ENCODE measurements at places on chromosomes 7 and 10.

- no peak for DNase-seq
- H3K4me3 ChIP-seq: no peak overlapping the region
- no peaks in the 10 kb centered on the region for H3K27me3 ChIP-seq
- H3K36me3 ChIP-seq: no peaks in the 10 kb centered on the region
- no peaks in the 10 kb centered on the region for H3K4me1 ChIP-seq
Measured at GRCh38 chr10:49270565-49270964, 28.4 kb upstream of the C10orf71 start.

GRCh38 chr7:101315336-101315735 lies 6.3 kb downstream of the IFT22 start:
- H3K4me1 ChIP-seq: no peaks in the 10 kb centered on the region
- H3K27ac ChIP-seq: no peak overlapping the region
- H3K36me3 ChIP-seq: no peaks in the 10 kb centered on the region

- peak; percentile 48 for DNase-seq
- no peaks in the 10 kb centered on the region for H3K27me3 ChIP-seq
- no peak overlapping the region for H3K27ac ChIP-seq
- H3K4me1 ChIP-seq: no peaks in the 10 kb centered on the region
- H3K4me3 ChIP-seq: no peak overlapping the region
- H3K36me3 ChIP-seq: no peaks in the 10 kb centered on the region
Measured at GRCh38 chr7:114825423-114825951, 96.4 kb upstream of the MDFIC start.

GRCh38 chr7:41992881-41993867 lies 243.8 kb downstream of the GLI3 start:
- no peaks in the 10 kb centered on the region for H3K4me1 ChIP-seq
- H3K4me3 ChIP-seq: no peak overlapping the region
- H3K27me3 ChIP-seq: no peaks in the 10 kb centered on the region
- H3K27ac ChIP-seq: no peak overlapping the region

DNA sequence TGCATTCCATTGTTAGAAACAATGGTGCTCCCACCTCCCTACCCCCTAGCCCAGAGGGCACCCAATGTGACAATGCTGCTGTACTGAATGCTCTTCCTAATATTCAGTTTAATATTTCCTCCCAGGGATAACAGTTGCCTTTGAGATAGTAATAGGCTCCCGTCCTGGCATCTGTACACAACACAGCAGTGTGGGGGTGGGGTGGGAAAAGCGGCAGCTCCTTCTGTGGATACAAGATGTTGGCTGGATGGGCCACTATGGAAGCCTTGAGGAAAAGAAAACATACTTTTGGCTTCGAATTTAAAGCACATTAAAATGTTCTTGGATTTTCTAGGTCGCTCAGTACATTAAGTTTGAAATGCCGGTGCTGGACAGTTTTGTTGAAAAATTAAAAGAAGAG lies 9.2 kb upstream of the ZNF22 start:
- H3K27ac ChIP-seq: no peak overlapping the region
- no peak for DNase-seq
- no peak overlapping the region for H3K4me3 ChIP-seq
- H3K27me3 ChIP-seq: no peaks in the 10 kb centered on the region
- H3K4me1 ChIP-seq: peaks cover 19% of the 10 kb centered on the region

DNA sequence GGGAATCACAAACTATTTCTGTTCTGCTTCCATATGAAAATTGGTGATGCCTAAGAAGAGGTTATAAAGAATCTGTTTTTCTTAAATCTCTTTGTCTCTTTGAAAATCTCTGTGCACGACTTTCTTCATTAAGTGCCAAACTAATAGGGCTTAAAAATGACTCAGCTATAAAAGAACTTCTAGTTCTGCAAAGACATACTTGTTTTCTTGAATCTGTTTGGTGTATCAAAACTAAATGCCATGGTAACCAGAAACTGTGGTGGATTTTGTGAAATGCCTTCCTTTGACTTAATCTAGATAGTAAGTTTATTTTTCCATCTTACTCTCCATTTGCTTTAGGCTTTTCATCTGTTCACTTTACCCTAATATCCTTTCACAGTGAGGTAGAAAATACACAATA lies 417.8 kb downstream of the PARD3 start:
- no peaks in the 10 kb centered on the region for H3K4me1 ChIP-seq
- no peak for DNase-seq
- no peak overlapping the region for H3K27ac ChIP-seq
- no peaks in the 10 kb centered on the region for H3K27me3 ChIP-seq
- H3K4me3 ChIP-seq: no peak overlapping the region
- H3K36me3 ChIP-seq: no peaks in the 10 kb centered on the region

GRCh38 chr7:136036336-136036735 lies 59.2 kb upstream of the MTPN start:
- H3K27ac ChIP-seq: no peak overlapping the region
- H3K27me3 ChIP-seq: no peaks in the 10 kb centered on the region
- H3K36me3 ChIP-seq: no peaks in the 10 kb centered on the region
- DNase-seq: no peak

- H3K4me3 ChIP-seq: no peak overlapping the region
- no peak overlapping the region for H3K27ac ChIP-seq
- no peak for DNase-seq
Measured at GRCh38 chr10:93712593-93712992, 10.2 kb upstream of the FRA10AC1 start.

Measured in CD4-positive, alpha-beta memory T cell (primary cell).